ENCODE measurements at places on chromosomes 7 and 10. TPM values are rescaled to one million over a fixed set of nuclear protein-coding genes. Genes with fewer than 3 reads are reported as not detected.

TEX47 gene
- total RNA-seq: not detected

PNLIPRP3 gene
- total RNA-seq: not detected

FAM25C gene
- total RNA-seq: 0.98 TPM

OR2A42 gene
- total RNA-seq: not detected

RPEL1 gene
- total RNA-seq: not detected

RBAK gene
- total RNA-seq: 5.6 TPM

LRIT1 gene
- total RNA-seq: not detected

LEP gene
- not detected for total RNA-seq

NUTM2E gene
- 0.47 TPM for total RNA-seq

COL17A1 gene
- 2.4 TPM for total RNA-seq

ERVW-1 gene
- total RNA-seq: not detected

Measured in A549 treated with Hydrocortisone at 1 μM for 4 hours (cell line).